ENCODE measurements at places on chromosomes 13 and 19. TPM values are rescaled to one million over a fixed set of nuclear protein-coding genes. Genes with fewer than 3 reads are reported as not detected.

SIGLEC10 gene
- total RNA-seq = 2.4 TPM

IRS2 gene
- total RNA-seq = 16.5 TPM

NCAN gene
- total RNA-seq = 0.23 TPM

SLC6A16 gene
- 3.2 TPM for total RNA-seq

OSCAR gene
- total RNA-seq = 1.3 TPM

ZNF584 gene
- total RNA-seq = 27.2 TPM
